ENCODE measurements at places on chromosomes 2 and 18. TPM values are rescaled to one million over a fixed set of nuclear protein-coding genes. Genes with fewer than 3 reads are reported as not detected.

TMEM247 gene
- total RNA-seq, result not detected

KCNIP3 gene
- 4.3 TPM for total RNA-seq

C2orf69 gene
- total RNA-seq, result 14.3 TPM

RAB17 gene
- total RNA-seq, result 49.9 TPM

GKN2 gene
- total RNA-seq, result not detected

CABYR gene
- 8.0 TPM for total RNA-seq

CHRNG gene
- not detected for total RNA-seq

ADNP2 gene
- 31.8 TPM for total RNA-seq

DUSP2 gene
- 0.64 TPM for total RNA-seq

All from progenitor cell of endocrine pancreas (in vitro differentiated cells).